ENCODE measurements at places on chromosomes 7 and 10.
A peak's percentile ranks its signal among the peaks of the same experiment; 100 is the strongest.

- no peak for DNase-seq
These were observed 466 bp upstream of the GPR26 start for GRCh38 chr10:123665491-123666286.

DNA sequence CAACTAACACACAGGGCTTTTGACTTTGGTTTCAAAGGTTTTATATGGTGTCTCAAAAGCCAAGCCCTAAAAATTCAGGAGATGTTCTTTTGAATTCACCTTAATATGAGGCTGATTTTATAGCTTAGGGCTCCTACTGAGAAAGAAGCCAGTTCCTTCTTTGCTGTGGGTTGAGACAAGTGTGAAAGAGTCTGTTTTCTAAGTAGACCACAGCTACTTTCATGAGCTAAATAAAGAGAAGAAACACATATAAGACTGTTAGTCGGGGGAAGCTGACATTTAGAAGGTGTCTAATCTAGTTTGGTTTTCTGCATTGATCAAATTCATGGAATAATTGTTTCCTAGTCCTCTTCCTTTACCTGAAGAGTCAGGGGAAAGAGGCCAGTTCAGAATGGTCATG lies 332.1 kb upstream of the CELF2 start:
- no peak for DNase-seq

DNA sequence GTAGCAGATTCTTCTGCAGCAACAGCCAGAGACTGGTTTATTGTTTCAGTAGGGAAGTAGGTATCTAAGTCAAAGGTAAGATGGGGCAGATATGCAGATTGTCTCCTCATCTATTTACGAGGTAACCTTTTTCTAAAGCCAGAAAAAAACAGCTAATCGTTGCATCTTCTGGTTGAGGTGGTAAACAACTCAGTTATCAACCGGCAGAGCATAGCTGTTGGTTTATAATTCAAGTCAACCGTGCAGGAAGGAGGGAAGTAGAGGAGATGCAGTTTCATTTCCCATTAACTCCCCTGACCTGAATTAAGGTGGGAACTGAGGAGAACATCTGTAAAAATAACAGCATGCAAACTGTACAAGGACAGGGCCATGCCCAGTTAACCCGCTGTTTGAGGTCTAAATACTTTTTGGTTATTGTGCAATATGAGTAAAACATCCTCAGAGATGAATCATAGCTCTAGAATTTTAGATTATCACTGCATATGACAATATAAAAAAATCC lies 156.5 kb upstream of the ITGB1 start:
- no peak for DNase-seq

- DNase-seq = no peak
These were observed 182.4 kb downstream of the MYOF start for GRCh38 chr10:93299606-93300287.

DNA sequence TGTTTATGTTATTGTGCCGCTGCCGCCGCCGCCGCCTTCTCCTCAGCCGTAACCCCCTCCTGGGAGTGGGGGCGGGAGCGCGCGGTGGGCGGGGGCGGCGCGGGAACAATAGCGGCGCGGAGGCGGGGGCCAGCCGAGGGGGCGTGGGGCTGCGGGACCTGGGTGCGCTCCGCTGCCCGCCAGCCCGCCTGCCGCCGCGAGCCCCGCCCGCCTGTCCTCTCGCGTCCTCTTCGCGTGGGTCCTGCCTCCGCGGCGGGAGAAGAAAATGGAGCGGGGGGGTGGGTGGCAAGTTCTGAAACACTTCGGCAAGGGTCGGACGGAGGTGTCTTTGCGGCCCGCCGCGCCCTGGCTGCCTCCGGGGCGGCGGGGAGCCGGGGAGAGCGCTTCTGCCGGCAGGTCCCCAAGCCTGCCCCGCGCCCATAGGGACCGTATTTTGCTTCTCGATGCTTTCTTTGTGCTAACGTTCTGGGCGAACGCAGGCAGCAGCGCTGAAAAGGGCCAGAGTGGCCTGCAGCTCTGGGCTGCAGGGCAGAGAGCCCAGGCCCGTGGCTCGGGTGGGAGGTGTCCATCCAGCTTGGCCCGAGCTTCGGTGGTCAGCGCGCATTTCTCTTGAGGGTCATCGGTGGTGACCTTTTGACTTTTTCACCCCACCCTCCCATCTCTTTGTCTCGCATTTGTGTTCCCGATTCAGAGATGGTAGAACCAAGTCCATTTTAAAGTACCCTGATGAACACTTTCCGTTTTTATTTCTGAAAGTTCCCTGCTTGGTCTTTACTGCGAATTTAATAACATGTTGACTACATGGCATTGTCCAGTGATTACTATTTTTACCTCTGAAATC lies 613 bp downstream of the MAPK8 start:
- peak; percentile 58 for DNase-seq

- no peak for DNase-seq
These were observed 51.1 kb upstream of the LYZL1 start for GRCh38 chr10:29237786-29238185.

GRCh38 chr10:110508159-110508788 lies 10.6 kb downstream of the DUSP5 start:
- no peak for DNase-seq

DNA sequence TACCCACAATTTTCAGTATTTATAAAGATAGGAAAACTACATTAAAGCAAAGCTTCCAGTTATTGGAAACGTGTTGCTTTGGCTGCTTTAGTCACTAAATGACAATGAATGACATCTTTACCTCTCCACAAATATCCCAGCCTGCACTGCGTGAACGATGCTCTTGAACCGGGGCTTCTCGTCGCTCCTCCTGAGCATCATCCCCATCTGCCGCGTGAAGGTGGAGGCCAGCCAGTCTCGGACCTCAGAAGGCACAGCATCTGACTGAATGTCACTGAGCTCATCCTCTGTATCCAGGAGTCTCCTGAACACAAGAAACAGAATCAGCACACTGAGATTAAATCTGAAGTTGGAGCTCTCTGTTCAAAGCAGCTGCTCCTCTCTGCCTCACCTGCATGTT lies 191.3 kb downstream of the PDE1C start:
- DNase-seq = no peak

DNA sequence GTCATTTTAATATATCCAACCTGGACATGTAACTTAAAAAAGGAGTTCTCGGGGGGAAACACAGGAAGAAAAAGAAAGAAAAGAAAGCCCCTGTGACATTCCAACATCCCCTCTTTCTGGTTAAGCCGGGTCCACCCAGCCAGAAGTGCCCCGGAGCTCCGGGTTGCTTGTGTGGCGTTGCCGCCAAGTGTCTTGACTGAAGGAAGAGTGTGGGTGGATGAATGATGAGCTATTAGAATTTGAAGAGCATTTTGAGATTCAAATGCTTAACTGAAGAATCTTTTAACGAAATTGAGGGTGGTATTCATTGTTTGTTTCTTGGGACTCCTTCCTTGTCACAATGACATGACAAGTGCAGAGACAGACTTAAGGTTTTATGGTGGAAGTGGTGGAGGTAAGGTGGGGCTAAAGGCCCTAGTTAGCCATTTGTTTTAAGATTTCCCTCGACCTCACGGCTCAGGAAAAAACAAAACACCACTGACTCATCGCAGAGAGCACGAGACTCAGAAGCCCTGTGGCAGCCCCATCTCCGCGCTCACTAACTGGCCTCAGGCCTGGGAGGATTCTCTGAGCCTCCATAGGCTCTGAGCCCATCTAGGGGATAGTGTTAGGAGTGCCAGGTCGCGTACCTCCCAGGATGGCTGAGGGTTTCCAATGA lies 1.8 kb upstream of the GLI3 start:
- DNase-seq = no peak

DNA sequence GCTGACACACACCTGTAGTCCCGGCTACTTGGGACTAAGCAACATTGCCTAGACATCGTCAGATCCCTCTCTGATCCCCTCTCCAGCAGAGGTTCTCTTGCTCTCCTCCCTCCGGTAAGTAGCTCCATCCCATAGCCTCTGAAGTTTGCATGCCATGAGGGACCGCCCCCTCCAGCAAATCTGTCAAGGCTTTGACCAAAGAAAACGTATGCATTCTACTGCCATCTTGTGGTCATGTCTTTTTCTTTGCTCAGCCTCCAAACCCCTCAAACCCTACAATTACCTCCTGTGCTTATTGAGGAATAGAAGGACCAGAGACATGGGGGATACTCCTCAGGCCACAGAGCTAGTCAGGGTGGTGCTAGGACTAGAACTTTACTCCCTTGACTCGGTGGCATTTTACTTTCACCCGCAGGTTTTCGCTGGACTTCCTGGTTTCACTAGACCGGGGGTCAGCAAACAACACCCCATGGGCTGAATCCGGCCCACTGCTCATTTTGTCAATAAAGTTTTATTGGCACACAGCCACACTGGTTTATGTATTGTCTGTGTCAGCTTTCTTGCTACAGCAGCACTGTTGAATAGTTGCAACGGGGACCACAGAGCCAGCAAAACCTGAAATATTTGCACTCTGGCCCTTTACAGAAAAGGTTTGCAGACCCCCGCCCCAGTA lies 202.6 kb upstream of the FOXK1 start:
- DNase-seq = peak; percentile 27

- DNase-seq = no peak
These were observed 19.1 kb upstream of the PVRIG start for GRCh38 chr7:100200693-100201092.

GRCh38 chr7:151694828-151695580 lies 175.3 kb upstream of the RHEB start:
- no peak for DNase-seq

DNA sequence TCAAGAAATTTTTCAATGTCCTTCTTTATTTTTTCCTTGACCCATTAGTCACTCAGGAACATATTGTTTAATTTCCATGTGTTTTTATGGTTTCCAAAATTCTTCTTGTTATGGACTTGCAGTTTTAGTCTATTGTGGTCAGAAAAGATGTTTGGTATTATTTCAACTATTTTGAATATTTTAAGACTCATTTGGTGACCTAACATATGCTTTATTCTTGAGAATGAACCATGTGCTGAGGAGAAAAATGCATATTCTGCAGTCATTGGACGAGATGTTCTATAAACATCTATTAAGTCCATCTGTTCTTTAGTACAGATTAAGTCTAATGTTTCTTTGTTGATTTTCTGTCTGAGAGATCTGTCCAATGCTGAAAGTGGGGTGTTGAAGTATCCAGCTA lies 42.3 kb upstream of the MDFIC start:
- no peak for DNase-seq

DNA sequence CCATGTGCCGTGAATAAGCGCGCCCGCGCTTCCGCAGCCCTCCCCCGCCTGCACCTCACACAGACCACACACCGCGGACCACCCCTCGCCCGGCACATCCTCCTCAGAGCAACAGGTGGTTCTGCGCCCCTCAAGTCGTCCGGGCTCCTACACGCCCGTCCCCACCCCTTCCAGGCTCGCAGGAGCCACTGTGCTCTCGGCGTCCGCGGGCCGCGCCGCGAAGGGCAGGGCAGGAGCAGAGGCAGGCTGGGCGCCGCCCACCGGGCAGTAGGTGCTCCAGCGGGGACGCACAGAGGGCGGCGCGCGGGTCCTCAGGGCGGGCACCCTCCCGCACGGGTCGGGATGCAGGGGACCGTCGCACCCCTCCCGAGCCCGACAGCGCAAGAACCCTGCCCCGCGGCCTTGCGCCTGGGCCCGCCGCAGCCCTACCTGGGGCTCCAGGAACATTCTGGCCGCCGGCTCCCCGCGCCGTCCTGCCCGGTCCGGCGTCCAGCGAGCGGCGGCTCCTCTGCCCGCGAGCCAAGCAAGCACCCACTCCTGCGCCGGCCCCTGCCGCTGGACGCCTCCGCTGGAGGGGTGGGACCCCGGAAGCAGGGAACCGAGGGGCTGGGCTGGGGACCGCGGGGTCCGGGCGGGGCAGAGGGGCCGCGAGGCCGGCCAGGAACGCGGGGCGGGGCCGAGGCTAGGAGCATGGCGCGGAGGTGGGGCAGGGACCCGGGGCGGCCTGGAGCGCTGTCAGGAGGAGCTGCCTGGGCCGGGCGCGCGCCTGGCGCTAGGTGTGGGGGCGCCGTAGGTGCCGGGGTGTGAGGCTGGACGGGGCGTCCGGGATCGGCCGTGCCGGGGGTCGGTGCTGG lies 37.4 kb downstream of the RASGEF1A start:
- DNase-seq = peak; percentile 30

DNA sequence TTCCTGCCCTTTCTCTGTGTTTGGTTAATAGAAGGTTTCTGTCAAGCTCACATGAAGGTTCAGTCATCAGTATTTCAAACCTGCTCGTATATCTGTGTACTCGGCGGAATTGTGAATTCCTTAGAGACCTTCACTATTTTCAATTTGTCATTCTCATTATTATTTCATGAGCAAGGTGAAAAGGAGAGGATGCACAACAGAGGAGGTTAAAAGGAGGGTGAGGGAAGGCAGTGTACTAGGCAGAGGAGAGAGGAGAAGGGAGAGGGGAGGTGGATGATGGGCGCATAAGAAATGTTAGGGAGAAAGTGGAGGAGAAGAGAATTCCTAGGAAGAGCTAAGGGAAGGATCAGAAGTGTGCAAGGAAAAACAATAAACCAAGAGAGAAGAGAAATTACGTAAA lies 185.0 kb upstream of the COBL start:
- DNase-seq = no peak

GRCh38 chr10:1670541-1671365 lies 66.6 kb downstream of the ADARB2 start:
- DNase-seq = no peak

GRCh38 chr7:31114593-31115343 lies 62.7 kb downstream of the ADCYAP1R1 start:
- DNase-seq = no peak

- no peak for DNase-seq
These were observed 98.0 kb downstream of the RALA start for GRCh38 chr7:39721345-39721744.

GRCh38 chr7:24858108-24858977 lies 101.1 kb upstream of the GSDME start:
- DNase-seq = no peak

GRCh38 chr10:31352436-31353226 lies 33.6 kb downstream of the ZEB1 start:
- DNase-seq = no peak

GRCh38 chr7:50037086-50037485 lies 56.0 kb downstream of the ZPBP start:
- DNase-seq = no peak

GRCh38 chr10:78853864-78854263 lies 214.9 kb upstream of the ZMIZ1 start:
- no peak for DNase-seq
